ENCODE measurements at places on chromosomes 3 and 15.

DNA sequence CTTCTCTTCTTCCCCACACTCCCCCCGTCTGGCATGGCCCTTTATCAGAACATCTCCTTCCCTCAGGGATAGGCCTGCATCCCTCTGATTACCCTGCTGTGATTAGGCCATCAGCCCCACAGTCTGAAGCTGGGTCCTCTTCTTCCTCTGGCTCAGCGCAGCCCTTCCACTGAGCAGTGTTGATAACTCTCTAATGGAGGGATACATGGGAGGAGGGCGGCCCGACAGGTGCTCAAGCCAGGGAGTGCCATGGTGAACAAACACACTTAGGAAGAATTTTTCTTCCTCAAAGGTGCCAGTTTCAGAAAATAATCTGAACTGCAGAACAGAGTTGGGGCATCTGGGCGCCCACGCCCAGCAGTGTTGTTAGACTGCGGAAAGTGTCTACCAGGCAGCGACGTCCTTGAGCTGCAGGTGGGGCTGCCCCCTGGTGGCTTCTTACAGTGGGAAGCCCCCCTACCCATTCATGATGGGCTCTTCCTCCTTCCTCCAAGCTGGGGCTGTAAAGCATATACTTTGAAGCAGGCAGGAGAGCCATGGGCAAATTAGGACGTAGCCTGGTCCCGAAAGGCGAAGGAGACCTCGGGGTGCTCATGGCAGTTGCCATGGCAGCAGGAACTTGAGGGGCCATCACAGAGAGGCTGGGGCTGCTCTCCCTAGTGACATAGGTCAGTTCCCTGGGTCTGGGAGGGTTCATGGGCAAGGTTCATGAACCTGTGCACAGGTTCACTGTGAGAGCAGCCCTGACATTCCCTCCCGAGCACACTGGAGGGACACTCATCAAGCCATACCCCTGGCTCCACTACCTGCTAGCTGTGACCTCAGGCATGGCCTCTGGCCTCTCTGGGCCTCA lies 33.2 kb upstream of the NR2C2 start:
- H3K36me3 ChIP-seq = no peaks in the 10 kb centered on the region
- no peak overlapping the region for H3K4me3 ChIP-seq
- DNase-seq = no peak
- no peaks in the 10 kb centered on the region for H3K27me3 ChIP-seq
- H3K27ac ChIP-seq = no peak overlapping the region

DNA sequence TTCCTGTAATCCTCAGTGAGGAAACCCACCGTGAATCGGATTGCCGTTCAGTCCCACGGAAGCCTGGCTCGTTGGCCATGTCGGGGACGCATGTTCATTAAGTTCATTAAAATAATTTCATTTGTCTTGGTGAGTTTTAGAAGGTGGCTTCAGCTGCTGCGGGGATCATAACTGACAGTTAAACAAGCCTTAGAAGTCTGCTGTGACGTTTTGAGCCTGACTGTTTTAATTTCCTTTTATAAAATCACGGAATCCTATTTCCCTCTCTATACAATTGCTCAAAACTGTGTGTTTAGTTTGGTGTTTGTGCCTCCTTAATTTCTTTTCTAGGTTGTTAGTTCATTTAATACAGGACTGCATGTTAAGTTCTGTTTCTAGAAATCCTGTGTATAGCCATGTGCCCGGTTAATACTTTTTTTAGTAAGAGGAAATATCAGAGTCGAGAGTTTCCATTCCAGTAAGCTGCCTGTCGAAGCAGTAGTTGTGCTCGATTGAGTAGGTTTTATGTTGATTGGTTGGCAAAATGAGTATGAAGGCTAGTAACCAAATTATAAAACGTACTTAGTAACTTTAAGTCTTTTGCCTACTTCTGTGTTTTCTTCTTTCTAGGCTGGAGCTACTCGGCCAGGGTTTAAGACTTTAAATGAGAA lies 705 bp downstream of the NIPA2 start:
- peaks cover 27% of the 10 kb centered on the region for H3K4me1 ChIP-seq
- peak overlapping the region; percentile 73 for H3K4me3 ChIP-seq
- peaks cover 4% of the 10 kb centered on the region for H3K36me3 ChIP-seq
- no peaks in the 10 kb centered on the region for H3K27me3 ChIP-seq
- peak overlapping the region; percentile 94 for H3K27ac ChIP-seq
- DNase-seq = no peak

- no peaks in the 10 kb centered on the region for H3K36me3 ChIP-seq
- no peak for DNase-seq
- H3K27me3 ChIP-seq = no peaks in the 10 kb centered on the region
- H3K4me1 ChIP-seq = peaks cover 39% of the 10 kb centered on the region
- H3K27ac ChIP-seq = peak overlapping the region; percentile 95
These were observed 1.3 kb upstream of the RFX7 start for GRCh38 chr15:56244811-56245576.

- no peak overlapping the region for H3K27ac ChIP-seq
- no peaks in the 10 kb centered on the region for H3K4me1 ChIP-seq
- H3K4me3 ChIP-seq = no peak overlapping the region
- DNase-seq = no peak
- no peaks in the 10 kb centered on the region for H3K27me3 ChIP-seq
These were observed 741.4 kb downstream of the GRM7 start for GRCh38 chr3:7602297-7602696.

DNA sequence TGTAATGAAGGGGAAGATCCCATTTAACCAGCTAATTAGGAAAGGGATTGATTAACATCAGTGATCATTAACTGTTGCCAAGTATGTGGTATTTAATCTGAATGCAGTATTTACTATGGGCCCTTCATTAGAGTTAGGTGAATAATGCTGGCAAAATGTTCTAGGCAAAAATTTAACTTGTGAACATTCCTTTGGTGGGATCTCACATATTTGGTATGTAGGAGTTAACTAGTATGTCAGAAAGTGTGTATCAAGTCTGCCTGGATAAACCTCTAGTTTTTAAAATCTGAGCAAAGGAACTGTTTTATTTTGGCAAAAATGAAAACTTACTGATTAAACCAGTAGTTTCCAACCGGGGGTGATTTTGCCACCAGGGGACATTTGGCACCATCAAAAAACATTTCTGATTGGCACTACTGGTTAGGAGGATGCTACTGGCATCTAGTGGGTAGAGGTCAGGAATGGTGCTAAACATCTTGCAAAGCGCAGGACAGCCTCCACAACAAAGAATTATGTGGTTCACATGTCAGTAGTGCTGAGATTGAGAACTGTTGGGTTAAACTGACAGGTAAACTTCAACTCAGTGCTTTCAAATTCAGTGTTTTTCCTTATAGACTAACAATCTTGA lies 22.5 kb downstream of the LRTM1 start:
- no peaks in the 10 kb centered on the region for H3K27me3 ChIP-seq
- no peaks in the 10 kb centered on the region for H3K36me3 ChIP-seq
- H3K4me3 ChIP-seq = no peak overlapping the region
- no peak overlapping the region for H3K27ac ChIP-seq
- H3K4me1 ChIP-seq = no peaks in the 10 kb centered on the region
- no peak for DNase-seq

- peaks cover 17% of the 10 kb centered on the region for H3K4me1 ChIP-seq
- no peak for DNase-seq
- H3K27me3 ChIP-seq = no peaks in the 10 kb centered on the region
These were observed 233.3 kb downstream of the THSD4 start for GRCh38 chr15:71348597-71348996.

DNA sequence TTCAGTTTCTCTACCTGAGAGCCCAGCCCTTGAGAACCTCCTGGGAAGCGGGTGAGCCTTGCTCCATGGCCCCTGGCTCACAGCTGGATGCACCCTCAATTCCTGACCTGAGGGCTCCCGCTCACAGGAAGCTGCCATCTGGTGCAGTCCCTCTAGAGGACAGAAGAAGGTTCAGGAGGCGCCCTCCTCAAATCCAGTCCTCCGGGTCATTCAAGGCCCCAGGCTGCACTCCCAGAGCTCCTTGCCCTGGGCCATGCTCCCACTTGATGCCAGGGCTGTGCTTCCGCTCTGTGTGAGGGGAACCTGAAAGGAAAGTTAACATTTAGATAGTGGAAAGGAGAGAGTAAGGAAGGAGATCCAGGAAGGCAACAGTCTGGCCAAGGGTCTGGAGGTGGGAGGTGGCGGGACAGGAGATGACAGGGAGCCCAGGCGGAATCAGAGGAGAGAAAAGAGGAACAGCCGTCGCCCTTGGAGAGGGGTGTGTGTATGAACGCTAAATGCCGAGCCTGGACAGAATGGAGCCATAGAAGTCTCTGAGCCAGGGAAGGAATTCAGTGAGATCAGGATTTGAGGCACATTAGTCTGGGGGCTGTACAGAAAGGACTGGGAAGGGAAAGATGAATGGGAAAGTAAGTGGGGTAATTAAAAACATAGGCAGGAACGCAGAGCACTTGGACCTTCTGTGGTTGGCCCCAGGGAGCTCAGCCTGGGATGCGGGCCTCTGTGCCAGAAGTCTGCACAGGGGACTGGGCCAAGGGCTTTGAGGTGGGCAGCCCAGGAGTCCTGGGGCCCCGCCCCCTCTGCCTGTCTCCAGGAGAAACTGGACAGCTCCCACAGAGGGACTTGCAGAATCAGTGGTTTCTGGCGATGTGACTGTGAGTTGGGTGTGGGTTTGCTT lies 26.1 kb downstream of the TBC1D21 start:
- no peaks in the 10 kb centered on the region for H3K4me1 ChIP-seq
- H3K36me3 ChIP-seq = no peaks in the 10 kb centered on the region

DNA sequence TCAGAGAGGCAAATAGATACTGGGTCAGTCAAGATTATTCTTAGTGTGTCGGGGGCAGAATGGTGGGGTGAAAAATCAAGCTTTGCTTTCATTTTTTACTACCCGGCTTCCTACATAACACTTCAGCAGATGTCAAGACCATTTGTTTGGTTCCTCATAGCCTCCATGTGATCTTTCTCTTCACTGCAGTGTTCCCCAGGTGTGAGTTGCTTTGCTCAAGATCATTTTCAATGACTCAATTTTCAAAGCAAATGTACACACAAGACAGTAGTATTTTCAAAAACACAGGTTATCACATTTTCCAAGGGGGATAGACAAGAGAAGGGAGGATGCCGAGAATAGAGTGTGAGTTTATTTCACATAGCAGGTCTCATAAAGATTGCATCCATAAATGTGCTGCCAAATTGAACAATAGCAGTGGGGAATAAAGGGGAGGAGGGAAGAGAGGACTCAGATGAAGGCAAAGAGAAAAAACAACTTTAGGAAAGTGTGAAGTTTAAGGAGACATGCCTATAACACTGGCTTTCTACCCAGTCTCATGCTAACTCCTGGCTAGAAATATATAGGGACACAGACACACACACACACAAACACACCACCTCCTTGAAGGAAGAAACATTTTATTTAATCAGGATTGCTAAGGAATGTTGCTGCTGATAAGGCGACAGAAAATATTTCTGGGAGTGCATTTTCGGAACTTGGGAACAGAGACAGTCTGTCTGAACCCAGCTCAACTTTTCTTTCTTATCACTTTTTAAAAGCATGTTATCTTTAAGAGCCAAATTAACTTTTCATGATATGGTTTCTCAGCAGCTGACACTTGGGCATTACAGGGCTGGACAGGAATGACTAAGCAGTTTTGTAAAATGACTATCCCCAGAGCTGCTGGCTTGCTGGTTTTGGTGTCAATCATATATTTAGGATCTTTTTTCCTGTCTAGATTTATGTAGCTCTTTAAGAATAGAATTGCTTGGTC lies 402.4 kb downstream of the RBMS3 start:
- peak overlapping the region; percentile 9 for H3K27ac ChIP-seq
- H3K4me3 ChIP-seq = no peak overlapping the region
- H3K4me1 ChIP-seq = peaks cover 15% of the 10 kb centered on the region
- H3K27me3 ChIP-seq = no peaks in the 10 kb centered on the region
- DNase-seq = no peak
- H3K36me3 ChIP-seq = no peaks in the 10 kb centered on the region

DNA sequence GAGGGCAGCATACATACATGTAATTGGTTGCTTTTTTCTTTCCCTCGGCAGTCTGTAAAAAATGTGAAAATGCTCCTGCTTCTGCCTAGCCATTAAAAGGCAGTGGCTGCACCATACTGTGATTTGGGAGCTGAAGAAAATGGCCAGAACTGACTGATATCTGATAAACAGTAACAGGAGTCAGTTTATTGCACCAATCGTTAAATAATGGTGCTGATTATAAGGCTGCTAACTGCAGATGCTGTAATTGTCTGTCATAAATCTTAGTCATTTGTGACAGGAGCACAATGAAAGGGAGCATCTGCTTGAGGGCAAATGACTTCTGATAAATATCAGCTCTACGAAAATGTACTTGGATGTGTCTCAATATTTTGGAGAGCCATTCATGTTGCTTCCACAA lies 263.1 kb upstream of the DNAJC19 start:
- H3K4me3 ChIP-seq = no peak overlapping the region
- DNase-seq = no peak
- H3K27ac ChIP-seq = no peak overlapping the region
- no peaks in the 10 kb centered on the region for H3K36me3 ChIP-seq

GRCh38 chr15:70083946-70084345 lies 13.8 kb downstream of the TLE3 start:
- H3K27me3 ChIP-seq = no peaks in the 10 kb centered on the region
- peaks cover 36% of the 10 kb centered on the region for H3K4me1 ChIP-seq
- H3K36me3 ChIP-seq = no peaks in the 10 kb centered on the region
- no peak overlapping the region for H3K27ac ChIP-seq
- H3K4me3 ChIP-seq = no peak overlapping the region
- DNase-seq = no peak

DNA sequence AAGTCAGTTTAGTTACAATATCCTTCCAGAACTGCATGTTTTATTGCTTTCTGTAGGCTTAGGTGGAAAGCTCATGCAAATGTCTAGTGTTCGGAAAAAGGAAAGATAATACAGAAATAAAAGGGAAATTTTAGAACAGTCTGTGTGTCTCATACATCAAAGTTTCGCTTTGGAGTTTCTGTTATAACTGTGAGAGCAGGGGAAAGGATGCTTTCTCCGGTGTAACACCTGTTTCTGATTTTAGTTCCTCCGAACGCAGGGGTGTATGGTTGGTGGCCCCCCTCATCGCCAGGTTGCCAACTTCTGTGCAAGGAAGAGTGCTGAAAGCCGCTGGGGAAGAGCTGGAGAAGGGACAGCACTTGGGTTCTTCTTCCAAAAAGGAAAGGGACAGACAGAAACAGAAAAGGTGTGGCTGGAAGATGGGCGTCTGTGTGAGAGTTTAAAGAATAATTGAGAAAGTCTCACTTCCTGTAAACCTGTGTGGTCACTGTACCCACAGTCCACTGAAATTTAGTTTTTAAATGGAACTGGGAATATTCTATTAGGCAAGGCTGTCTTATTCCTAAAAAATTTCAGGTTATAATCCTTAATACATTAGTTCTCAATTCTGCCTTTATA lies 6.7 kb downstream of the P2RY12 start:
- H3K27ac ChIP-seq = no peak overlapping the region
- no peaks in the 10 kb centered on the region for H3K36me3 ChIP-seq
- H3K4me3 ChIP-seq = no peak overlapping the region
- no peaks in the 10 kb centered on the region for H3K4me1 ChIP-seq
- DNase-seq = no peak

DNA sequence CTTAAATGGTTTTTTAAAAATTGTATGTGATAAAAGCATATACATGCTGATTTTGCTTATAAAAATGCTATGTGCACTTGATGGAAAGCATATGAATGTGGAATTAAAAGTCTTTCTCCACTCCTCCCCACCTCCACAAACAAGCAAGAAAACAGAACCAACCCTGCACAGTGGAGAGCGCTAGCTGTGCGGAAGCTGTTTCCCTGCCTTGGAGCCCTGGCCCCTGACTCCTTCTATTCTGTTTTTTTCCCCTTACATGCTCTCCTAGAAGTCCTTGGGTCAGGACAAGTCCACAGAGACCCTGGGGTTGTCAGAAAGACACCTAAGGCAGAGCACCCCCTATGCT lies 64.2 kb downstream of the BOC start:
- peak overlapping the region; percentile 83 for H3K27ac ChIP-seq
- H3K4me1 ChIP-seq = peaks cover 22% of the 10 kb centered on the region
- H3K4me3 ChIP-seq = no peak overlapping the region
- no peak for DNase-seq
- H3K36me3 ChIP-seq = no peaks in the 10 kb centered on the region
